Activated CD4-positive, alpha-beta T cell treated with anti-CD3 and anti-CD28 coated beads, Interleukin-2, amount 50 U/mL, for 24 hours (primary cell): ENCODE measurements at places on chromosomes 1 and 21.
A peak's percentile ranks its signal among the peaks of the same experiment; 100 is the strongest.

DNA sequence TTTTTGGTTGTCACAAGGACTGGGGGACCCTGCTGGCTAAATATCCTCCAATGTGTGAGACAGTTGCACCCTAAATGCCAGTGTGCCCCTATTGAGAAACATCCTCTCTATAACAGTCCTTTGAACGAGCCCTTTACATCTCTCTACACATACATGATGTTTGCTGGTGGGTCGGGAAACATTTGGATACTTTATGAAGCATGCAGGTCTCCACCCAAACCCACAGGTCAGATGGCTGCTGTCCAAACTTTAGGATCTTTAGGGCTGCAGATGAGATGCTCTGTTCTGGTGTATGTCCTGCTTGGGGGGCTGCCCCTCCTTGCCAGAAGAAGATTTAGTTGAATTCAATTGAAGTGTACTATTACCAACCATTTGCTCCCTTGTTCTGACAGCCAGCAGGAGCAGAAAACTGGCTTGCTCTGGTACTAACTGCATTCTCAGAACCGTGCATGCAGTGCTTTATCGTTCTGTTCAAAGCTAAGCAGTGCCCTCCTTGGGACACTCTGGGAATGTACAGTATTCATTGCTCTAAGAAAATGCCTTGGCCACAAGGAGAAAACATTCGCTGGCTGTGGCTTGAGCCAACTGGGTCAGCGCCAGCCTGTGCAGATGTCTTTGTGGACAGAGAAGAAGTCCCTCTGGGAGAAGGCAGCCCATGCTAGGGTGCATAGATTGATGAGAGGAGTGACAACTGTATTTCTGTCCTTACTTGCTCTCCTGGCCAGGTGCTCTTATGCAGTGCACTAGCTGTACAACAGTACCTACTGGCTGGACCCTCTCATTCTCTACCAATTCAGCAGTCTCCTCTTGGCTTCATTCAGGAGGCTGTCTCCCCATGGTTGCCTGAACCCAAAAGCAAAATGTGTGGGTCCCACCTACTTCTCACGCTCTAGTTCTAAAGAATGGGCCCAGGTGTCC, 61.4 kb upstream of the DIRAS3 start:
- DNase-seq, result no peak

GRCh38 chr1:163570071-163570470, 248.3 kb downstream of the NUF2 start:
- no peak for DNase-seq

GRCh38 chr1:40646315-40646714, 19.2 kb downstream of the RIMS3 start:
- DNase-seq, result no peak

GRCh38 chr1:50175719-50176639, 67.3 kb downstream of the ELAVL4 start:
- no peak for DNase-seq

DNA sequence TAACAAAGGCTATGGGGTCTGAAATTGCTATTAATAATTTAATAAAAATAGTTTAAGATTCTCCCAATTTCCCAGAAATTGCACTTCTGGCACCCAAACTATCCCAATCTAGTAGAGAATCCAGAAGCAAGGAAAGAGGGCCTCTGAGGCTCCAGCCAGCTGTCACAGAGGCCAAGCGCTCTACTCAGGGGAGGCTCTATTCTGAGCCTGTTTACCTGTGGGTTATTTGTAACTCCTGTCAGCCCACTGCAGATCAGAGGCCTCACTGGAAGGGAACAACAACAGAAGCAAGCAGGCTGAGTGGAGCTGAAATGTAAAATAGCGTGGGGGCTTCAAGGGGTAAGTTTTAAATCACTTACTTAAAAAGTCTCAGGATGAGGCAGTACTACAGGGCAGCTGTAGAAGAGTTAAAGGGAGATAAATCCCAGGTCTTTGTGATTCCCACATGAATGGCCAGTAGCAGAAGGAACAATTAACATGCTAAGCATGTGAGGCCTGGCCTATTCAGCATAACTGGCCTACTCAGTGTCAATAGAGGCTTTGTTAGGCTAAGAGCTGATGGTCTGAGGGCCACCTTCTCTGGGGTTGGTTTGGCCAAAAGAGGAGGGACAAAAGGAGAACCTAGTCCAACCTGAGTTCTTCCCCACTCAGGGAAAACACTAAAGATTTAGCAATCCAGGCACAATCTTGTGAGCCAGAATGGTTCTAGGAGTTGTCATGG, 12.8 kb downstream of the ZNF687 start:
- no peak for DNase-seq

DNA sequence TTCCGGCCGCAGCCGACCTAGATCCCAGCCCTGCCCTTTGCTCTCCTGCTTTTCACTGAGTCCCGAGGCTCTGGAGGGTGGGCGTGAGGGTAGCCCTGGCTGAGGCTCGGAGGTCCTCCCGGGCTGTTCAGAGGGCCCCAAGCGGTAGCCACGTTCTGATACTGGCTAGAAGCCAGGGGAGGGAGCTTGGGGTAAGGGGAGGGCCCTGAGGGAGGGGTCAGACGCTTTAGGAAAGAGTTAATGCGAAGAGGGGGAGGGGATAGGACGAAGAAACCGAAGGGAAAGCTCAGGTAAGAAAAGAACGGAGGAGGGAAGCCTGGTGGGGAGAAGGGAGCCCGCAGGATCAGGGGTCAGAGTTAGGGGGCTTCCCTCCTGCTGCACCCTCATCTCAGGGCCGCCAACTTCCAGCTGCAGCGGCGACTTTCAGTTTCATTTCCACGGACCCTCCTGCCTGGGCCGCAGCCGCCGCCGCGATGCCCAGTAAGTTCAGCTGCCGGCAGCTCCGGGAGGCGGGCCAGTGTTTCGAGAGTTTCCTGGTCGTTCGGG, at the start of gene MOV10:
MOV10 (plus strand) TSS at position 220 of the 546 bp plus-strand sequence; CDS start at position 474, 254 bp downstream.
- DNase-seq, result peak; percentile 22

DNA sequence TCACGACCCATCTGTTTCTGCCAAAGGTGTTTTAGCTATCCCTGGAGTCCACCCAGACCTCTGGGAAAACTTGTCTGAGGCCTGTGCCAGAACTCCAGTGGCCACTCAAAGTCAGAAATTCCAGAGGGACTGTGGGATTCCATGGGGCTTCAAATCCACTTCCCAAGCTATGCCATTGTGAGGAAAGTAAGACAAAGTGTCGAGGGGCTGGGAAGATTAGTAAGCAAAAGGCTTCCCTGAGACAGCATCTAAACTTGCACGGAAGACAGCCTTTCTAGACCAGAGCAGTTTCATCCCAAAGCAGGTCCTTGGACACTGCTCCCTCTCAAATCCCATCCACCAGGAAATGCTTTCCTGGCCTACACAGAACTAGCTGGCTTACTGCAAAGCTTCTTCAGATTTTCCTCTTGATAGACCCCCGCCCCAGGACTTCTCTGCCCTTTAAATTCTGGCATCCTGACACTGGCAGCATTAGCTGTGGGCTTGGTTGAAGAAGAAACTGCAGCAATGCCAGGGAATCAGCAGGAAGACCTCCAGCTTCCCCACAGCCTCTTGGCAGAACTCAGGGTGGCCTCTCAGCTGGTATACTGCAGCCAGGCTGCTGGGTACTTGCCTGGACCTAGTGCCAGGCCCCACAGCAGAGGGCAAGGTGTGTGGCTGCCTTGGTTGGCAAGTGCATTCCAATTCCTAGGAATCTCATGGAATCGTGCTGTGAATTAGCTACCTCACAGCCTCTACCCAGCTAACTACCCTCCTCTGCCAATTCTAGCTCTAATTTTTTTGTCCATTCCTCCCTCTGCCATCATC, 27.3 kb upstream of the LMX1A start:
- no peak for DNase-seq

- no peak for DNase-seq
Measured at GRCh38 chr21:42360317-42360716, 6.0 kb downstream of the TFF1 start.

GRCh38 chr1:110880708-110881374, 7.9 kb downstream of the CD53 start:
- DNase-seq, result no peak

GRCh38 chr1:177138347-177138746, 26.2 kb downstream of the ASTN1 start:
- DNase-seq, result no peak

DNA sequence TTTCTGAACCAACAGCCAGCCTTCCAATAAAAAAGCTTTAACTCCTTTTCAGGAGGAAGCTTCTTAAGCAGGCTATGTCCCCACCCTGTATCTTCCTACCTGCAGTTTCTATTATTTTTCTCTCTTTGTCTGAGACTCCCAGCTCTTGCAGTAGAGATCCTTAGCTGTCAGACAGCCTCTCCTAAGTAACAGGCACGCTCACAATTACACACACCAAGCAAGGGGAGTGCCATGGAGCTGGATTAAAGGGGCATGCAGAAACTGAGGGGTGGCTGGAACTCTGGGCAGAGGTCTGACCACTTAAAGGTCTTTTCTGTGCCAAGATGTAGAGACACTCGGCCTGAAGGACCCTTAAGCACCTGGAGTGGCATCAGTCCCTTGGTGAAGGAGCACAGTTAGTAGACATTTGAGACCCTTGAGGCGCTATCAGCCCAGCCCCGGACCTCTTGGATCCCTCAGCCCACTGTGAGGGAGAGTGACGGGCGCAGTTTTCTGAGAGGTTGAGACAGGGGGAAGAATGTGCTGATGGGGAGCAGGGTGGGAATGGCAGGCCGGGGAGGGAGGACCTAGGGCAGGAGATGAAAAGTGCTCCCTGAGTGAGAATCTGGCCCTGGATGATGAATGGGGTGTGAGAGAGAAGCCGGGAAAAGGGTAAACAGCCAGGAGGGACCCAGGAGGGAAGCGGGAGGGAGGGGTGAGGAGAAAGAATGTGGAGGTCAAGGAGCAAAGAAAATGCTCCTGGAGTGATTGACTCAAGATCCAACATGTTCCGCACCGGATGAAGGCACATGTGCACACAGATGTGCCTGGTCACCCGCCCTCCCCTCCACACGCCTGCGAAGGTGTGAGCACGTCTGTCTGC, 13.3 kb downstream of the PLXNA2 start:
- DNase-seq, result no peak

- no peak for DNase-seq
Measured at GRCh38 chr1:200121421-200121820, 93.9 kb downstream of the NR5A2 start.

DNA sequence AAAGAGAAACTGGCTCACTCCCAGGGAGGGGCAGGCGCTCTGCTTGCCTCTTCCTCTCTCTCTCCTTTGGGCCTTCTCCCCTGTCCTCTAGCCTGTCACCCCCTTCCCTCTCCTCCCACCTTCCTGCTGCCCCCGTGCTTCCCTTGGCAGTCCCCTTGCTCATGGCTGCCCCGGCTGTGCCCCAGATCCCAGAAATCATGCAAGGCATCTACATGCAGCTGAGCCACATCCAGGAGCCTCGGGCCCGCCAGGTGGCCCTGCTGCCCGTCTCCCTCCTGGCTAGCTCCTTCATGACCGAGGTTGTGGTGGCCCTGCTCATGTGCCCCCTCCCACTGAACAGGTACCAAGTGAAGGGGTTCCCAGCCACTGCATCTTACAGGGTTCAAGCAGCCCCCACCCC, 36.0 kb upstream of the TTC4 start:
- no peak for DNase-seq

DNA sequence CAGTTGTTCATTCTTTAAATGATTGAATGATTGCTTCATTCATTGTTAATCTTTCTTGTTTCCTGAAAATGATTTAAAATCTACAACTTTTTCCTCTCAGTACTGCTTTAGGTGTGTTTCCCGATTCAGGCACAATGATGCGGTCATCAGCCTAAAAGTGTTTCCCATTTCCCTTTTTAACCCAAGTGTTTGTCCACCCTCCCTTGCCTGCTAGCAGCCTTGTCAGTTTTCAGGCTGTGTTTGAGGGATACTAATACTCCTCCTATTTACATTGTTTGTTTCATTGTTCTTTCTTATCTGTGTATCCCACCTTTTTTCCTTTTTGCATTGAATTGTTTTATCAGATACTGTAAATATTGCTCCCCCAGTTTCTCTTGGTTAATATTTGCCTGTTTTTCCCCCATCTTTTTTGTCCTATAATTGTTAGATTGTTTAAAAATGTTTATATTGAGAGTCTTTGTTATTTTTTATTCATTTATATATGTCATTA, 131.1 kb downstream of the KIAA0319L start:
- no peak for DNase-seq
